ENCODE measurements at places on chromosomes 2 and 18. TPM values are rescaled to one million over a fixed set of nuclear protein-coding genes. Genes with fewer than 3 reads are reported as not detected.
A peak's percentile ranks its signal among the peaks of the same experiment; 100 is the strongest.

The CCDC148 gene
- total RNA-seq: 25.7 TPM

The MC2R gene
- total RNA-seq: not detected

The POU3F3 gene
- total RNA-seq: 274 TPM

The IL1R2 gene
- total RNA-seq: not detected

The EFHD1 gene
- 1.1 TPM for total RNA-seq

The TTLL4 gene
- 6.7 TPM for total RNA-seq

The KIAA2012 gene
- total RNA-seq: 0.47 TPM

GRCh38 chr2:65300134-65300760, 72.6 kb downstream of the ACTR2 start:
- DNase-seq: peak; percentile 63

DNA sequence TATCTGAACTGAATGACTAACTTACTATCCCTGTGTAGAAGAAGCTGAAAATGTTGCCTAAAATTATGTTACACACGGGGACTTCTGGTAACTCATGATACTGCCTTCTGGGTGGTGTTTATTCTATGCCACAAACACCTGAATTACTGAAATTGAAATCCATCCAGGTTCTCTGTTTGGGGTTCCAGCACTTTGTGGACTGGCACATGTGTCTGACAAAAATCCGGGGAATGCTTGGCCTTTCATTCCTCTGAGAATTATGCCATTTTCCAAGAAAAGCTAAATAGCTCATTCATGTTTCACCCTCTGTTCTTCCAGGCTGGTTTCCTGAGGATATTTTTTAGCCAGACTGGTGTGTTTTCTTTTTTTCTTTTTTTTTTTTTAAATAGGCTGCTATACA, 59.5 kb upstream of the POU3F3 start:
- DNase-seq: no peak

DNA sequence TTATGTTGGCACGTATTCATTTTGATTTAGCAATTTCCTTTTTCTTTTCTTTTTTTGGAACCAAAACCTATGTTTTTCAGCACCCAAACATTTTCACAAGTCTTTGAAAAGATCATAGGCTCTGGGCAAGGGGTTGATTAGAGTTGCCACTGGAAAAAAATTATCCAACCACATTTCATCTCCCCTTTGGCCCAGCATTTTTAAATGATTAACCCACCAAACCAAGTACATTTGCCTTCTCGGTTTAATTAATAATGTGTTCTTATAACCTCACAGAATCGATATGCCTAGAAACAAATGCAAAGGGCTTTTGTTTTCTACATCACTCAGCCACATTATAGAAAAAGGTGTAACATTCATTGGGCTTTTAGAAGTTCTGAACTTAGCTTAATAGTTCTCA, 66.1 kb downstream of the CHST9 start:
- no peak for DNase-seq

GRCh38 chr2:218889937-218890336, 9.3 kb downstream of the WNT10A start:
- DNase-seq: no peak

DNA sequence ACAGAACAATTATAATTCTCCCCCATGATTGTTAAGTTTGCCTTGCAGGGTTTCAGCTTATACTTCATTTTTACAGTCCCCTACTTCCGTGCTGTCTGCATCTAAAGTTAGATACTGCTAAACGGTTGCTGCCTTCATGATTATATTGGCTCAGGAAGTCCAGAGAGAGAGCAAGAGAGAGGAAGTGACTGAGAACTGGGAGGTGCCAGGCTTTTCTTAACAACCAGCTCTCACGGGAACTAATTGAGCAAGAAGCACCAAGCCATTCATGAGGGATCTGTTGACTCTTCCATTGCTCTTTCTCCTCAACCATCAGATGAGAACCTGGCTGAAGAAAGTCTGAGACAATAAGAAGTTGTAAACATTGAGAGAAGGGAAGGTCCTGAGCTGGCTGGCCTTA, 125.5 kb upstream of the SIX2 start:
- DNase-seq: no peak

- DNase-seq: no peak
Observed at GRCh38 chr18:47628893-47629292, 301.6 kb downstream of the SMAD2 start.

DNA sequence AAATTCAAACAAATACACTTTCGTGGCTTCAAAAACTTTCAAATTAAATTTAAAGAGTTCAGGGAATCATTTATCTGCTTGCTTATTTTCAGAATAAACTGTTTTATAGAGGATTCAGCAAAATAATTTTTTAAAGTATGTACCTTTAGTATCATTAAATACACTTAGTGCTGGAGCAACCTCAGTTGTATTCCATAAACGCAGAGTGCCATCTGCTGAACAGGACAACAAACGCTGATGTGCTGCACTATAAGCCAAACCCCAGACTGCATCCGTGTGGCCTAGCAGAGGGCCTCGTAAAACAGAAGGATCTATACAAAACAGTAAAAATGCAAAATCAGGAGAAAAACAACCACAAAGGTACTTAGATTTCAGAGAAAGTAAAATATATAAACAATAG, 108.6 kb downstream of the STRN start:
- DNase-seq: no peak

DNA sequence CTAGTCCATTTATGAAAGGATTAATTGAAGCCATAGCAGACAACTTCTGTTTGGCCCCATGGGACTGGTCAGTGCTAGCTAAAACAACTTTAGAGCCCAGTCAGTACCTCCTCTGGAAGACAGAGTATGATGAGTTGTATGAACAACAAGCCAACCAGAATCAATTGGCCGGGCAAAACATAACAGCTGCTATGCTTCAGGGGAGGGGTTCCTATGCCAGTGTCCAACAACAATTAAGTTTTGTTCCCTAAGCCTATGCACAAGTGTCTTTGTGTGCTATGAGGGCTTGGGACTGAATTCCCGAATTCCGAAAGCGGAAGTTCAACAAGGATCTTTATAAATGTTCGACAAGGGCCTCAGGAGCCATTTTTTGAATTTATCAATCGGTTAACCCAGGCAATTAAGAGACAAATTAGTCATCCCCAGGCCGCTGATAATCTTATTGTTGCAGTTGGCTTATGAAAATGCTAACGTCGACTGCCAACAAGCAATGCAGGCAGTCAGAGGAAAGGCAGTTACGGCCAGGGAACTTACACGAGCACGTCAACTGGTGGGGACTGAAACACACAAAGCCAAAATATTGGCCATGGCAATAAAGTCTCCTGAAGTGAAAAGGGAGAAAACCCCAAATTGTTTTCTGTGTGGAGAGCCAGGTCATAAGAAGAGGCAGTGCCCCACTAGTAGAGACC, 57.9 kb downstream of the ZNF638 start:
- peak; percentile 13 for DNase-seq

- no peak for DNase-seq
Observed at GRCh38 chr2:226136739-226137138, 662.9 kb downstream of the IRS1 start.

GRCh38 chr18:3845161-3845560, 395.2 kb downstream of the TGIF1 start:
- no peak for DNase-seq

- no peak for DNase-seq
Observed at GRCh38 chr2:209719034-209719433, 52.6 kb upstream of the UNC80 start.

- no peak for DNase-seq
Observed at GRCh38 chr2:117917223-117917917, 96.5 kb downstream of the CCDC93 start.

DNA sequence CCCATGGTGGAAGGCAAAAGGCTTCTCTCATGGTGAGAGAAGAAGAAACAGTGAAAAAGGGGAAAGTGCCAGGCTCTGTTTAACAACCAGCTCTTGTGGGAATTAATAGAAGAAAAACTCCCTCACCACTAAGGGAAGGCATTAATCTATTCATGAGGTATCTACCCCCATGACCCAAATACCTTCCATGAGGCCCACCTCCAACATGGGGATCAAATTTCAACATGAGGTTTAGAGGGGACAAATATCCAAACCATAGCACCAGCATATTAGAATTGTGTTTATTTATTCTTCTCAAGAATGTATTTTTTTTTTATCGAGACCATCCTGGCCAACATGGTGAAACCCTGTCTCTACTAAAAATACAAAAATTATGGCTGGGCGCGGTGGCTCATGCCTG, 4.9 kb upstream of the CFLAR start:
- DNase-seq: no peak

- DNase-seq: no peak
Observed at GRCh38 chr2:47269316-47270232, 114.5 kb upstream of the STPG4 start.

- no peak for DNase-seq
Observed at GRCh38 chr2:37894601-37895000, 30.5 kb upstream of the RMDN2 start.

- DNase-seq: no peak
Observed at GRCh38 chr18:75170916-75171315, 38.0 kb downstream of the PTGR3 start.

DNA sequence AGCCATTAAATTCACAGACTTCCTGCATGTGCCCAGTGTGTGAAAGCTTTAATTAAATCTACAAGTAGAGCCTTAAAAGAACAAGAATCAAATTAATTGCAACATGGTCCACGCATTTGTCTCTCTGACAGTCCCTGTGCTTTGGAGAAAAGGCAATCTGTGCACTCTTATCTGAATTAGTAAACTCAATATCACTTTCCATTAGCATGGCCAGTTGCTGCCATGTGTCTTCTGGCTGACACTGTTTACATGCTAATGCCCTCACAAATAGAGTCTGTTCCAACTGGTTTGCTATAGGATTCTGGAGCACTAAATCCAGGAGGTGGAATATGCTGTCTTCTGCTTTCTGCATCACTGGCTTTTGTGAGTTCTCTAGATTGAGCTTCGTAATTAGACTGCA, 434.5 kb upstream of the RAB12 start:
- DNase-seq: no peak

DNA sequence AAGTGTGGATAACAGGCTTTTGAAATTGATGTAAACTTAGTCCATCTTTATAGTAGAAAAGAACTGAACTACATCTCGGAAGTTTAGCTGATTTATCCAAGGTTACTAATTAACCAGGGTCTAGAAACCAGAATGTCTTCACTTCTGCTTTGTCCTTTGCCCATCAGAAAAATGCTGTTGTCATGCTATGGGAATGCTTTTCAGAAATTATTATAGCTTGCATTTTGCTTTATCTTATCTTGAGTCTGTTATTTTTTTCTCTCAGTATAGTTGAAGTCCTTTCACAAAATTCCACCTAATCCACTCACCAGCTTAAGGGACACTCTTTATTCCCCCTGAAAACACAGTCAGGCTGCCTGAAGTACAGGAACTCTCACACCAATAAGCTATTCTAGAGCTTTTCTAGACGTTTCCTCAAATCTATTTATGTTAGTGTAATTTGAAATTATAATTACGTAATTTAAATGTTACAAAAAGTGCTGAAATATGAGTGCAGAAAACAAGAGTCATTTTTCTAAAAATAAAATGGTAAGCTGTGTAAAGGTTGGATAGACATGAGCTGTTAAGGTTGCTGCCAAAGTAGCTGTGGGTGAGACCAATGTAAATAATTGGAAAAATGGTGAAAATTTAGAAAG, 456.3 kb downstream of the TGIF1 start:
- DNase-seq: no peak

- DNase-seq: no peak
Observed at GRCh38 chr2:239035361-239035814, 187.5 kb downstream of the TWIST2 start.

- DNase-seq: no peak
Observed at GRCh38 chr2:215080545-215080944, 57.9 kb downstream of the ABCA12 start.

- no peak for DNase-seq
Observed at GRCh38 chr2:44181648-44182047, 13.0 kb downstream of the PPM1B start.

DNA sequence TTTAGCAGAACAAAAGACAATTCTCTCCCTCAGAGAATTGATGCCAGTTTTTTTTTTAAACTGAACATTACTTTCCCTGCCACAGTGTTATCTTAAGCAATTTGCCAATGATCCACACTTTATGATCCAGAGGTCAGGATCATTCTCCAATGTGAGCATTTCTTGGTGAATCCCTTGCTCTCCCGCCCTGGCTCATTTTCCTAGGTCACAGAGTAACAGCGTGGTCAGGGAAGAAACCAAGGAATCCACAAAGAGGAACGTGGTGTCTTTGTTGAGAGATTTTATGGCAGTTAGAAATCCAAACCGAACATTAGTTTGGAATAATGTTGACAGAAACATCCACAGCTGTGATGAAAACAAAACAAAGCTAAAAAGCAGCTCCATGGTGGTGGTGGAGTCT, 250.3 kb downstream of the TTC32 start:
- no peak for DNase-seq

- no peak for DNase-seq
Observed at GRCh38 chr2:11872948-11873269, 126.5 kb downstream of the LPIN1 start.

- DNase-seq: no peak
Observed at GRCh38 chr2:40642237-40642636, 190.3 kb upstream of the SLC8A1 start.

GRCh38 chr2:80363330-80363729, 58.8 kb upstream of the LRRTM1 start:
- no peak for DNase-seq

Measured in occipital lobe (tissue), 3 donors.